SK-N-SH (cell line): ENCODE measurements at places on chromosomes 2 and 18.

DNA sequence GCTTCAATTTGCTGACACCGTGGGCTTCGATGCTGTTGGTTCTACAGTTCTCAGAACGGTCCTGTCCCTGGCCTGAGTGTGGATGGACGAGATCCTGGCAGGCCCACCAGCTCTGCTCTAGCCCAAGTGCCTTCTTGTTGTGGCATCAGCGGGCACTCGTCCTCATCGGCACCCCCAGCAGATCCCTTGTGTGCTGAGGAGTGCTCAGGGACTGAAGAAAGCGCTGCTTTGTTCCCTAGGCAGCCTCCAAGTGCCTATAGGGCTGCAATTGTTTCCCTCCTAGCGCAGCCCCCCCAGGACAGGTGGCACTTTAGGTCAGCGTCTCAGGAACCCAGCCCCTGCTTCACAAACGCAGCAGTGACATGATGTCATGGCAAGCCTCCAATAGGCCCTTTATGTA lies 217.7 kb downstream of the AGAP1 start:
- DNase-seq, result no peak

- DNase-seq, result no peak
These were observed 178.9 kb downstream of the GFPT1 start for GRCh38 chr2:69208023-69208595.

- no peak for DNase-seq
These were observed 62.4 kb downstream of the ANKRD62 start for GRCh38 chr18:12155996-12156395.

- no peak for DNase-seq
These were observed 23.0 kb downstream of the SERTAD2 start for GRCh38 chr2:64630752-64631151.

DNA sequence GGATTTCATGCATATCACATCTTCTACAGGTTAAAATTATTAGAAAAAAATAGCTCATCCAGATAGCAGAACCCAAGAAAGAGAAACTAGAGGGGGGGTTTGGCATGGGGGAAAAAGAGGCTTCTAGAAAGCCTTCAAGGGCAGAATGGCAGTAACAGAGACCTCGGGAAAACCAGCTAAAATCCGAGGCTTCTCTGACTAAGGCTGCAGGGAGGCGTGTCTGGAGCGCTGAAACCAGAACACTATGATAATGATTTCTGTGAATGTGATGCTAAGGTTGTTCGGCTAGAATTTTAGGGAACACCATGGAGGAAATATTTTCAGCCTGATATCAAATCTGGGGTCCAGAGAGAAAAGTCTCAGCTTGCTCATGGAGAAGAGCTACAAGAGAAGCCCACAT lies 73.0 kb downstream of the ATP8B1 start:
- DNase-seq, result no peak

DNA sequence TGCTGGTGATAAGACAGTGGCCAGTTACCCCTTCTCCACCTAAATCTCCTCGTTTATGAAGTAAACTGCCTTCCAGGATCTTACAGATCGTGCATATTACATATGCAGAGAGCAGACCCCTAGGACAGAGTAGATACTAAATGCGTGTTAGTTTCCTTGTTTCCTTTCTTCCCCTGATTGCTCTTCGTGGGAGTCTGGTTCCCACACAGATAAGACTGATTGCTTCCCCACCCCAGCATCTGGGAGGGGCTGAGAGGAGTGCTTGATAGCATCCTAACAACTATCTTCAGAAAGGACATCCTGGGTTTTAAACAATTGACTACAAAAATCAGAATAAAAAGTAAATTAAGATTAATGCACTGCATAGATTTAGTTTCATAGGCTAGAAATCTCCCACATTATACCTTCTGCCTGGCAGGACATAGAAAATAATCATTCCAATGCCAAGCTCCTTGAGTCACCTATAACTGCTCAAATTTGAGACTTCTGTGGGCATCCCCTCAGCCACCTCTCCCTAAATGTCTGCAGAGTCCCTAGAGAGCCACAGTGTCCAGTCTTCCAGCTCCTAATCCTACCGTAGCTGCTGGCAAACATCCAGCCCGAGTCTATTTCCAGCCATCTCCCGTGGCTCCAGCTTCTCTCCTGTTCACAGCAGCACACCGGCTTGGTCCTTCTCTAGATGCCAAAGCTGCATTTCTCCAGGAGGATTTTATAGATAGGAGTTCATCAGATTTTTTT lies 128.3 kb downstream of the LRRC30 start:
- DNase-seq, result peak; percentile 47

DNA sequence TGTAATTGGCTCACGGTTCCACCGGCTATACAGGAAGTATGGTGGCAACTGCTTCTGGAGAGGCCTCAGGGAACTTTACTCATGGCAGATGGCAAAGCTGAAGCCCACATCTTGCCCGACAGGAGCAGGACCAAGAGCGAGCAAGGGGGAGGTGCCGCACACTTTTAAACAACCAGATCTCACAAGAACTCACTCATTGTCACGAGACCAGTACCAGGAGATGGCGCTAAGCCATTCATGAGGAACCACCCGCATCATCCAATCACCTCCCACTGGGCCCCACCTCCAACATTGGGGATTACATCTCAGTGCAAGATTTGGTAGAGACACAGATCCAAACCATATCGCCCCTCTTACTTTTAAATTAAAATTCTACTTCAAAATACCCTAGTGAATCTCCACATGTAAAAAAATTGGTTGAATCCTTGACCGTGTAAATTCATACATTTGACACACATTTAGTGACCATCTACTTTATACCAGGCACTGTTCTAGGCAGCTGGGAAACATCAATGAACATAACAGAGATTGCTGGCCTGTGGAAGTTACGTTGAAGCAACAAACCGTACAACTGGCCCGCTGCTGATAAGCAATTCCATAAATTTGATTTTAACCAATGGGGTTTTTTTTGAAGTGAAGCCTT lies 87.6 kb downstream of the ALPK2 start:
- DNase-seq, result no peak

GRCh38 chr2:130372055-130372832 lies 16.4 kb downstream of the PTPN18 start:
- DNase-seq, result peak; percentile 98

GRCh38 chr2:237309011-237309410 lies 105.0 kb downstream of the COL6A3 start:
- no peak for DNase-seq

DNA sequence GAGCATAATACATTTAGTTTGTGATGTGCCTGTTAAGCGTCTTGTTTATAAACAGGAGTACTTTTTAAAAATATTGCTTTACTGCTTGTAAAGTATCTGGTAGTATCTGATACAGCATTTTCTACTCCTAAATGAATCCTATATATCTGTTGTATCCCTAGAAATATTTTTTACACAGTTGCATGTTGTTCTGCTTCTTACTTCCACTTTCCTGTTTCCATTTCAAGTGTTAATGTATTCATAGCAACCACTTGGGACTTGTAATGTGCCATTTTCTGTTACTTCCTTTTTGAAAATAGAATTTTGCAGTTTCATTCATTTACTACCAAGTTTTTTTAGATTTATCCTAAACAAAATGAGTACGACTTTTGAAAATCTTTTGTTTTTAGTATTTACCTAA lies 24.9 kb downstream of the CCNT2 start:
- no peak for DNase-seq
